H9 (cell line): ENCODE measurements at places on chromosomes 16 and 17. TPM values are rescaled to one million over a fixed set of nuclear protein-coding genes. Genes with fewer than 3 reads are reported as not detected.

Gene FOXL1
- 0.09 and 0.18 TPM in 2 replicates for total RNA-seq

Gene SIRT7
- 28.7 and 29.7 TPM in 2 replicates for total RNA-seq

Gene KRT33A
- total RNA-seq: not detected in 2 replicates

Gene CASKIN1
- 7.9 and 9.3 TPM in 2 replicates for total RNA-seq

DNA sequence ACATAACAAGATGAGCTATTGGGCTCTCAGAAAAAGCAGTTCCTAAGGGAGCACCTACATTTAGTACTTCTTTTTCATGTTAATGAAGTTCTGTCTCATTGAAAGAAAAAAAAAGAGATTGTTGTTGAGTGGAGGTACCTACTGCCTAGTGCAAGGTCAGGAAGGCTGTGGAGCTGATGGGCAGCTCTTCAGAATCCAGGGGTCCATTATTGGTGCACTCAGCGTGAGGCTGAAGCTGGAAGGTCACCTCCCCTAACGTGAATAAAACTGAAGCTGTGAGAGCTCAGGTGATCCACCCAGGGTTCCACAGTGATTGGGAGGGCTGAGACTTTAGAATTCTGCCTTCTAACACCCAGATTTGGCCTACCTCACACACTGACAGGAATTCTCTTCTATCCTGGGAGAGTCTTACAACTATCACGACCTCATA, 153.9 kb upstream of the TBX2 start:
- H3K27ac ChIP-seq: peak overlapping the region; percentile 79
- no peak overlapping the region for H3K4me3 ChIP-seq
- H3K4me1 ChIP-seq: peaks cover 6% of the 10 kb centered on the region; the same call in 1 of the 2 replicates

DNA sequence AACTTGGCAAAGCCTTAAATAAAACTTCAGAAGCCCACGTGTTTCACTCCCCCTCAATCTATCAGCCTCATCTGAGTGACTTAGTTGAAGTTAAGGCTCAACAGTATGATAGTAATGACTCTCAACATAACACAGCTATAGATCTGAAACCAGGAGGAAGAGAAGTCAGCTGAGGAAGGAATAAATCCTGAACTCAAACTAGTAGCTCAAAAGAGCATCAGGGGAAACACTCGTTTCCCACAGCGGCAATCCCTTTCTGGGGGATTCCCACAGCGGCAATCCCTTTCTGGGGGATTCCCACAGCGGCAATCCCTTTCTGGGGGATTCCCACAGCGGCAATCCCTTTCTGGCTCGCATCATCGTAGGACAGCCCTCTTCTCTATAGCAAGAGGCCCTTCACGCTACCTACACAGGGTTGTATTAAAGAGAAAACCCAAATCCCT, 56.8 kb downstream of the ZZEF1 start:
- DNase-seq: no peak
- H3K4me1 ChIP-seq: no peaks in the 10 kb centered on the region
- H3K27ac ChIP-seq: no peak overlapping the region
- no peak overlapping the region for H3K4me3 ChIP-seq

- H3K27ac ChIP-seq: no peak overlapping the region
- peaks cover 28% of the 10 kb centered on the region; the same call in 2 of the 3 replicates for H3K36me3 ChIP-seq
- H3K4me3 ChIP-seq: no peak overlapping the region
- H3K27me3 ChIP-seq: no peaks in the 10 kb centered on the region
- H3K4me1 ChIP-seq: no peaks in the 10 kb centered on the region
These were observed 9.2 kb downstream of the DYNC1LI2 start for GRCh38 chr16:66741950-66742808.

DNA sequence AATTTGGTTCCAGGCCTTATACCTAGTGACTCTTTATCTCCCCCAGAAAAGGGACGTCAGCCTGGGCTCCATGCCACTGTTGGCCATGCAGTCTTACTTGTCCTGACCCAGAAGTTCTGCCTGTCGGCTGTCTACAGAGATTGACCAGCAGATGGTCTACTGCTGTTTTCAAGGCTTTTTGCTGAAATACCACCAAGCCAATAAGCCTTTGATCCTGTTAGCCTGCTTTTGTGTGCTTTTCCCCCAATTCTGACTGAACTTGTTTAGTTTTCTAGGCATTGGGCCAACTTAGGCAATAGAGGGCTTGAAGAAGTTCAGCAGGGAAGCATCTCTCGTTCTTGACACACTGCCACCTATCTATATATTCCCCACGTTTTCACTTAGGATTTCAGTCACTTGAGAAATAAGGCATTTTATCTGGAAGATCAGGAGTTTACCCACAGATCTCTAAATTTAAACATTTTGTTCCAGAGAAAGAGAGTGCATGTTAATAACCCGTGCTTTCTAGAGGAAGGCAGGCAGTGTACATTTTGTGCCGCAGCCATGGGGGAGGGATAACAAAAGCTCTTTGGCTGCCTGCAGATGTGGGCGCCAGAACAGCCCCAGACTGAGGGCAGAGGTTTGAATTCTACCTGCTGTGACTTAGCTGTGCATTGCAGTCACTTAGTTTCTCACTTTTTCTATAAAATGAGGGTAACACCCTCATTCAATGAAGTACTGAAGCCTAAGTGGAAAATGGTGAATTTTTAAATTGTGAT, 12.3 kb upstream of the CARMIL2 start:
- no peak overlapping the region for H3K27ac ChIP-seq
- H3K36me3 ChIP-seq: peaks cover 81% of the 10 kb centered on the region
- no peaks in the 10 kb centered on the region for H3K4me1 ChIP-seq
- DNase-seq: no peak

- H3K4me1 ChIP-seq: no peaks in the 10 kb centered on the region
- no peaks in the 10 kb centered on the region for H3K27me3 ChIP-seq
- H3K4me3 ChIP-seq: no peak overlapping the region; the same call in 2 of the 3 replicates
- H3K36me3 ChIP-seq: no peaks in the 10 kb centered on the region
- H3K27ac ChIP-seq: no peak overlapping the region
These were observed 213.2 kb downstream of the IRF8 start for GRCh38 chr16:86112178-86112577.

DNA sequence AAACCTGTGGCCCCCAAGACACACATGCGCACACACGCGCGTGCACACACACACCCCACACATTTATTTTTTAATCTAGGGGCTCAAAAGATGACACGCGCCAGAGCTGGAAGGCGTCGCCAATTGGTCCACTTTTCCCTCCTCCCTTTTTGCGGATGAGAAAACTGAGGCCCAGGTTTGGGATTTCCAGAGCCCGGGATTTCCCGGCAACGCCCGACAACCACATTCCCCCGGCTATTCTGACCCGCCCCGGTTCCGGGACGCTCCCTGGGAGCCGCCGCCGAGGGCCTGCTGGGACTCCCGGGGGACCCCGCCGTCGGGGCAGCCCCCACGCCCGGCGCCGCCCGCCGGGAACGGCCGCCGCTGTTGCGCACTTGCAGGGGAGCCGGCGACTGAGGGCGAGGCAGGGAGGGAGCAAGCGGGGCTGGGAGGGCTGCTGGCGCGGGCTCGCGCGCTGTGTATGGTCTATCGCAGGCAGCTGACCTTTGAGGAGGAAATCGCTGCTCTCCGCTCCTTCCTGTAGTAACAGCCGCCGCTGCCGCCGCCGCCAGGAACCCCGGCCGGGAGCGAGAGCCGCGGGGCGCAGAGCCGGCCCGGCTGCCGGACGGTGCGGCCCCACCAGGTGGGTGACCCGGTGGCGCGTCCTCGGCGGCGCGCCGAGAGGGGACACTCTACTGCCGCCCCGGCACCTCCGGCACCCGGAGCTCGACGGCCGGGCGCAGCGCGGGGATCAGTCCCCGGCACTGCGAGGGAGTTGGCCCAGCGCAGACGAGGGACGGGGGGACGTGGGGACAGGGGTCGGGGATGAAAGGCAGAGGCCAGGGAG, at the start of gene STAT5A:
Gene STAT5A, plus strand, starts transcription at position 522 of the 826 bp plus-strand sequence. CDS start 914 bp downstream, outside the sequence.
- H3K27ac ChIP-seq: no peak within 1 kb of the TSS
- H3K4me3 ChIP-seq: peak within 1 kb of the TSS; percentile 81
- H3K27me3 ChIP-seq: no peaks in the 10 kb centered on the region; the same call in 1 of the 2 replicates
- peaks cover 7% of the 10 kb centered on the region; the same call in 1 of the 2 replicates for H3K4me1 ChIP-seq

DNA sequence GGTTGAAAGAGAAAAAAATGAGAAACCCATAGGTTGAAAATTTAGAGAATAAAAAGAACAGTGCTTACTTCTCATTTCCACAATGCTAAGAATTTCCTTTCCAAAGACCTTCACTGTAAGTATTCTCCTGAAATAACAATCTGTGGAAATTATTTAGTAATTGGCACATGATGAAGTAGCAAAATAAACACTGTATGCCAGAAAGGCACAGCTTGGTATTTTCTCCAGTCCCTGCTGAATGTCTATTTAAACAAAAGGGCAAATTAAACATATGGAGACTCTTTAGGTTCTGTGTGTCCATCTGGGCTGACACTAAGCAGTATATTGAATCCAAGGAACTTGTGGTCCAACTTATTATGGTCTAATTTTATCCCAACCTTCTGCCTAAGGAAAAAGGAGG, 46.1 kb downstream of the CHCT1 start:
- no peaks in the 10 kb centered on the region for H3K27me3 ChIP-seq
- H3K4me3 ChIP-seq: no peak overlapping the region
- peaks cover 35% of the 10 kb centered on the region for H3K36me3 ChIP-seq
- no peak overlapping the region for H3K27ac ChIP-seq

GRCh38 chr17:78072961-78073360, 55.6 kb downstream of the TMC6 start:
- DNase-seq: no peak
- no peak overlapping the region for H3K4me3 ChIP-seq
- H3K36me3 ChIP-seq: peaks cover 47% of the 10 kb centered on the region; the same call in 2 of the 3 replicates
- H3K27ac ChIP-seq: no peak overlapping the region
- no peaks in the 10 kb centered on the region for H3K27me3 ChIP-seq

DNA sequence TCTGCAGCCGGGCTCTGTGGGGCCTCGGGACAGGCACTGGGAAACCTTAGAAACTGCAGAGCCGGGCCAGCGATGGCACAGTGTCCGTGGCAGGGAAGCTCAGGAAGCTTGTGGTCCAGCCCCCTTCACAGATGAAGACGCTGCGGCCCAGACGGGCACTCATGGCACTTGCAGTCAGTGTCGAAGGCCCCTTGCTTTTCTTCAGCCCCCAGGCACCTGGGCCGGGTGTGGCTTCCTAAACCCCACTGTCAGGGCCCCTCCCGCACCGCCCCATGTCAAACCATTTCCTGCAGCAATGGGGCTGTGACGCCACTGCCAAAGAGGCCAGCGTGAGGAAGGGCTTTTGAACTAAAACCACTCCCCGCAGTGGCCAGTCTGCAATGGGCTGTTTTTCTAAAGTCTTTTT, 164.0 kb downstream of the LAT start:
- no peaks in the 10 kb centered on the region for H3K27me3 ChIP-seq
- no peaks in the 10 kb centered on the region for H3K4me1 ChIP-seq
- no peak overlapping the region for H3K27ac ChIP-seq
- no peak overlapping the region for H3K4me3 ChIP-seq
- DNase-seq: no peak
- no peaks in the 10 kb centered on the region for H3K36me3 ChIP-seq

DNA sequence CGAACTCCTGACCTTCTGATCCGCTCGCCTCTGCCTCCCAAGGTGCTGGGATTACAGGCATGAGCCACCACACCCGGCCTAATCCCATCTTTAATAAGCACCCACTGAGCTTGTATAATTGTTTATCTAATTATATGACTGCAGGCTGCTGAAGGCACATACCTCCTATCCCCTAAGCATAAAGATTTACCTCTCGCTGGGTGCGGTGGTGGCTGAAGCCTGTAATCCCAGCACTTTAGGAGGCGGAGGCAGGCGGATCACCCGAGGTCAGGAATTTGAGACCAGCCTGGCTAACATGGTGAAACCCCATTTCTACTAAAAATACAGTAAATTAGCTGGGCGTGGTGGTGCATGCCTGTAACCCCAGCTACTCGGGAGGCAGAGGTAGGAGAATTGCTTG, 20.1 kb upstream of the YWHAE start:
- no peak overlapping the region for H3K27ac ChIP-seq
- no peaks in the 10 kb centered on the region for H3K27me3 ChIP-seq
- H3K36me3 ChIP-seq: peaks cover 18% of the 10 kb centered on the region
